ENCODE measurements at places on chromosomes 13 and 19. TPM values are rescaled to one million over a fixed set of nuclear protein-coding genes. Genes with fewer than 3 reads are reported as not detected.
A peak's percentile ranks its signal among the peaks of the same experiment; 100 is the strongest.

The FBN3 gene
- total RNA-seq, result not detected

The PSG11 gene
- not detected for total RNA-seq

The CBY2 gene
- not detected for total RNA-seq

The APOC1 gene
- total RNA-seq, result 12.3 TPM

The KMT2B gene
- total RNA-seq, result 11.5 TPM

The KCNN4 gene
- total RNA-seq, result 1.7 TPM

The PRKCG gene
- total RNA-seq, result not detected

The CNN1 gene
- 10.0 TPM for total RNA-seq

The DUS3L gene
- 132 TPM for total RNA-seq

The ZNF541 gene
- 0.47 TPM for total RNA-seq

The KLK14 gene
- total RNA-seq, result not detected

The TTC9B gene
- not detected for total RNA-seq

DNA sequence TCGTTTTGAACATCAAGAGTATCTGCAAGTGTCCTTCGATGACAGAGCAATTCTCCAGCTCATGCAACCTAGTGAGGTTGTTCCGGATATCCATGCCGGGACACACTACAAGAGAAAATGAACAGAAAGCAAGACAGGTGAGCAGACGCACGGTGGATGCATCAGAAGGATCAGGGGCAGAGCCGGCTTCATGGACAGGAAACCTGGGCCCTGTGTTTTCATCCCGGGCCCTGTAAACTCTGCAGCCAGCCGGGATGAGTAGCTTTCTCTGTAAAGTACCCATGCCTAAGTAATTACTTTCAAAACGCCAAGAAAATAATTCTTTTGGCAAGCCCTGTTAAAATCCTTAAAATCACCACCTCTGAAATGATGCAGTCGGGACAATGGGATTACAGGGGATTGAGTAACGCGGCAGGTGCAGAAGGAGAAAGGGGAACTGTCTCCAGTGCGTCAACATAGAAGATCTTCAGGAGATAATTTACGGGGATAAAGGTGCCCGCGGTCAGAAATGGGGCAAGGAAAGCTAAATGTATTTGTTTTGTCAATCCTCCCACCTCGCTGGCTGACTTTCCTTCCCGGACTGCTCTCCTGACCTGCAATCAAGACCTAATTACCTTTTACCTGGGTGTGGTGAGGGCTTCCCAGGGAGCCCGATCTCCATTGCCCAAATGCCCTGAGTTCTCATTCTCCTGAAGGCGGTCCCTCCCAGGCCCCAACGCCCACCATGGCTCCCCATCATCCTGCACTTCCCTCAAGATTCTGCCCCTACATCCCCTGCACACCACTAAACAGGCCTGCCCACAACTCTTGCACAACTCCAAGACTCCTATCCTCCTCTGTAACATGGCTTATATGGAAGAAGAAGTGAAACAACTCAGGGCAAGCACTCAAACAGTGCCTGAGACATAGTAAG lies 26.2 kb downstream of the INSR start:
- DNase-seq, result no peak

GRCh38 chr19:34319785-34320184 lies 45.2 kb upstream of the GPI start:
- DNase-seq, result no peak

DNA sequence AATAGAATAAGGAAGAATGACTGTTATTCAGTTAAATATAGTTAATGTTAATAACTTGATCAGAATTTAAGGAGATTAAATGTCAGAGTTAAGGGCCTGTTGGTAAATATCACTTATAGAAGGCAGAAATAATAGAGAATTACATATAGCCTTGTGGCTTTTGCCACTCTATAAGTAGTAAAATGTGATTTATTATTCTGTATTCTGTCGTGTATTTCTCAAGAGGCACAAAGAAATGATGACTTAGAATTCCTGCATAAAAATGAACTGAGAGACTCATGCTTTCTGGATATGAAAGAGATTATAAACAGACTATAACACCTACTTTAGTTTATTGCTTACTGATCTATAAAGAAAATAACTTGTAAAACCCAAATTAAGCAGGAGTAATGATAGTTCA lies 40.1 kb downstream of the GPC6 start:
- DNase-seq, result no peak

GRCh38 chr19:30878495-30878894 lies 470.7 kb downstream of the TSHZ3 start:
- DNase-seq, result no peak

DNA sequence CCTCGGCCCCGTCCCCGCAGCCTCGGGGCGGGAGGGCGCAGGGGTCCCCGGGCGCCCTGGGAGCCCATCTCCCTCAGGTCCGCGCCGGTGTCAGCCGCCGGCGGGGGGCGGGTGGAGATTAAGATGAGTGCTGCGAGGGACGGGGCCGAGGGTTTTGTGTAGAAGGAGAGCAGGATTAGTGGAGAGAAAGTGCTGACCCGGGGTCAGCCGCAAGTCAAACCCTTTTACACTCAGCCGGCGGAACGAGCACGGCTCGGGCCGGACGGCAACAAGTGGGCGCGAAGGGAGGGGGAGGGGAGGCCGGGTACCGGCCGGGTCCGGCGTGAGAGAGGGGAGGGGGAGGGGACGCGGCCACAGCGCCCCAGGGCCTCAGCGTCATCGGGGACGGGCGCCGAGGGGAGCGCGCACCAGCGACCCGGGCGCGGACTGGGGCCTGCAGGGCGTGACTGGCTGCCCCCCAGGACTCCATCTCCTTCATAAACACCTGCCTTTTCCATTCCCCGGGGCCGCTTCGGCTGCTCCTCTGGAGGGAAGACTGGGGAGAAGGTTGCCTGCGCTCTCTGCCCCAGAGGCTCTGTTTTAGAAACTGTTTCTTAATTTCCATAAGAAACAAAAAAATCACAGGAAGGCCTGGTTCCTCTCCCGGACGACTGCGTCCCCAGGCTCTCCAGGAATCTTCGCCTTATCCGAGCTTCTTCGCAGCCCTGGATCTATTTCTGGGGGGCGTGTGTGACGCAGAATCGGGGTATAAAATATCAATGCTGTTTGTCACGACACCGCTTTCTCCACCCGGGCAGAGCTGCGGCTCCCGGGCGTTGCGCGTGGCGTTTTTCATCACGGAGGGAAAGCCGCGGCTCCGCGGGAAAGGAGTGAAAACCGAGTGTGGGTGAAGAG lies 6.5 kb downstream of the SOX1 start:
- DNase-seq, result no peak

DNA sequence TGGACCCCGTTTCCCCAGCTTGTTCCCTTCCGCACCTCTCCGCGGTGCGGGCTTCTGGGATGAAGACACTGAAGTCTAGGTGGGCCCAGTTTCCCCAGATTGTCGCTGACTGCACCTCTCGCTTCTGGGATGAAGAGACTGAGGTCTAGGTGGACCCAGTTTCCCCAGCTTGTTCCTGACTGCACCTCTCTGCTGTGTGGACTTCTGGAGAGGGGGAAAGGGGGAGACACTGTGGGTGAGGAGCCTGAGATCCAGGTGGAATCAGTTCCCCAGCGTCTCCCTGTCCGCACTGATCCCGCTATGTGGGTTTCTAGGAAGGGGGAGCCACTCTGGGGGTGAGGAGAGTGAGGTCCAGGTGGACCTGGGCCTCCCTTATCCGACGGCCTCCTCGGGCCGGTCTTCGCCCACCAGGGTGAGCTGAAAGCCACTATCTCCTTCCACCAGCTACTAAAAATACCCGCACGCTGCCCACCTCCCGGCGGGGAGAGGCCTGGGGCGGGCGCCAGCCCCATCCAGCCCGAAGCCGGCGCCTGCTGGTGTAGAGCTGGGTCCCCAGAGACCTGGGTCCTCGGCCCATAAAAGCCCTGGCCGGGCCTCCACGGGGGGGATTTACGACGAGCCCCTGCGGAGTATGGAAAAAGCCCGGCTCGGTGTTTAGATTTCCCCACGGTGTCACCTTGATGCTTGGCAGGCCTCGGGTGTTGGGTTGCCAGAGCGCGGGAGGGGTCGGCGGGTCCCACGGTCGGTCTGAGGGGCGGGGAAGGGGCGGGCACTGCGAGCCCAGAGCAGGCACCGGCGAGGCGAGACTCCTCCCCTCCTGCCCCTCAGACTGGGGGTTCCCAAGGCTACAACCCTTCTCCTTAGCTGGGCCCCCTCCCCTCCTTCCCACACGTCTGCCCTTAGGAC lies 10.6 kb downstream of the FUT6 start:
- DNase-seq, result no peak

- DNase-seq, result no peak
Measured at GRCh38 chr19:10921910-10922637, 6.4 kb downstream of the YIPF2 start.

DNA sequence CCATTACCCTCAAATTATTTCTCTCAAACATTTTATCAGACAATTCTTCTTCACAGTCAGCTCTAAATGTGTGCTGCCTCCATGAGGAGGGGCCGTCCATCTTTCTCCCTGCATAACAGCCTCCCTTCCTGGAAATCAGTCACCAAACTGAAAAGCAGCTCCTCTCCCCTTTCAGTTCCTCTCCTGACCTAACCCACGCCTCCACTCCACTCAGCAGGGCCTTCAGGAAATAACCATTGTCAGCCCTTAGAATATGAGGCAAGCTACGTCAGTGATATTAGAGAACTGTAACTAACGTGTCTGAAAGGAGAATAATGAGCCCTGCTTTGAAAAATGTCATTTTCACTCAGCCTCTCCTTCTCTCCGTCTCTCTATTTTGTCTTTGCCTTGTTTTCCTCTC lies 116.2 kb downstream of the OLFM4 start:
- no peak for DNase-seq

DNA sequence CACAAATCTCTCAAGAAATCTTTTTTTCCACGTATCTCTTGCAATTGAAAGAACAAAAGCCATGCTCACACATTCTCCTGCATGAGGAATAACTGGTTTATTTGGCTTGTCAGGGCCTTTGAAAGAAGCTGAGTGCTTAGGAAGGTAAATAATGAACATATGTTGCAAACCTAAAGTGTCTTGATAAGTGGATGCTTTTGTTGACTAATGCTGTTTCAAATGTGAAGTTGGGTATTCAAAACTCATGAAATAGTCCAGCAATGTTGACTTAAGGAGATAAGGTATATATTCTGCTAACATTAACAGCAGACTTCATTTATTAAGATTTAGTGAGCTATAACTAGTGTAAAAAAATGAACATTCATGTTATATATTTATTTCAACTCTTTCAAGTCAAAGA lies 1792.7 kb upstream of the MIR17HG start:
- DNase-seq, result no peak

DNA sequence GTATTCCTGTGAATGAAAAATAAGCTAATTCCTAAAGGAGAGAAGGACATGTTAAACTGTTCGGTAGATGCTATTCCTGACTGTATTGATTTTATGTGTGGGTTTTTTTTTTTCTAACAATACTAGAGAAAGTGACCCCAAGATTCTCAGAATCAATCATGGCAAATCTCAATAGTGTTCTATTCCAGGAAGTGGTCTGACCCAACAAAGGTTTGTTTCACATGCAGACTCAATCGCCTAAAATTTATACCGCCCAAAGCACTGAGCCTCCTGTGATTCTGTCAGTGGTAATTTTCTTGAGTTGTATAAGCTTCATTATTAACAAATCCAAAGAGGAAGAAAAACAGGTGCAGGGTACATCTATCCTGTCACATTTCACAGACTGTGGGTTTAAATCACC lies 293.7 kb downstream of the SUCLA2 start:
- no peak for DNase-seq

DNA sequence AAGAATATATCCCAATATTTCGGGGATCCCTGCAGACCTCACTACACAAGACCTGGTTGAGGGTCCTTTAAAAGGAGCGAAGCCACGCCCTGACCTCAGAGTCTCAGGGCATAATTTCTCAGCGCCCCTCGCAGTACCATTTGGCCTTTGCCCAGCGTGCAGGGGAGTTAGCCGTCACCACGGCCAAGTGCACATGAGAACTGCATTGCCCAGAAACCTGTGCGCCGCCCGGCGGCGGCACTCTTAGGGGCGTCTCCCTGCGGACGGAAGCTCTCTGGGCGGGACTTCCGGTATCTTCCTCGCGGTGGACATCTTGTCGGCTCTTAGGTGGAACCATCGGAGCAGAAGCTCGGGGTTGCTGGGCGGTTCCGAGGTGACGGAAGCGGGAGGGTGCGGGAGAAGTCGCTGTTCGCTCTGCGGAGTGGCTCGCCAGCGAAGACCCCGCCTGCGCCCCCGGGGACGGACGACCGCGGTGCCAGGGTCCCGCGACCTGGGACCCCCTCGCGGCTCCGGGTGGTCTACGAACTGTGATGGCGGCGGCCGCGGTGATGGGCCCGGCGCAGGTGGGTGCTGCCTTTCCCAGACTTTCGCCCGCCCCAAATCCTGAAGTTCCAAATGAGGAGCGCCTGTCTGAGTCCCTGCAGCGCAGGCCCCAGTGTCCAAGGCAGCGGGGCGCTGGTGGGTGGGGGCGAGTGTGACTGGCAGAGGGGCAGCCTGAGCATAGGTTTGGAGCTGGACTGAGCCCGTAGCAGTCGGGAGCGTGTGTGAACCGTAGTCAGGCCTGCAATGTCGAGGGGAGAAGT lies at the start of gene ZNF134:
Gene ZNF134 (plus strand): TSS at position 302 of the 803 bp plus-strand sequence. CDS start 5,227 bp downstream, outside the sequence.
- peak; percentile 69 for DNase-seq

- peak; percentile 67 for DNase-seq
Measured at GRCh38 chr19:57888560-57889231, at the start of gene ZNF814. ZNF814 (minus strand) TSS chr19:57889037; CDS start chr19:57888802, 235 bp downstream.

- DNase-seq, result no peak
Measured at GRCh38 chr19:33286899-33287298, 15.4 kb downstream of the CEBPA start.

- DNase-seq, result no peak
Measured at GRCh38 chr13:44421853-44422525, 48.4 kb downstream of the SERP2 start.

GRCh38 chr19:33401683-33402420 lies 28.3 kb downstream of the CEBPG start:
- no peak for DNase-seq

- DNase-seq, result no peak
Measured at GRCh38 chr13:42260903-42261654, 10.9 kb upstream of the AKAP11 start.

DNA sequence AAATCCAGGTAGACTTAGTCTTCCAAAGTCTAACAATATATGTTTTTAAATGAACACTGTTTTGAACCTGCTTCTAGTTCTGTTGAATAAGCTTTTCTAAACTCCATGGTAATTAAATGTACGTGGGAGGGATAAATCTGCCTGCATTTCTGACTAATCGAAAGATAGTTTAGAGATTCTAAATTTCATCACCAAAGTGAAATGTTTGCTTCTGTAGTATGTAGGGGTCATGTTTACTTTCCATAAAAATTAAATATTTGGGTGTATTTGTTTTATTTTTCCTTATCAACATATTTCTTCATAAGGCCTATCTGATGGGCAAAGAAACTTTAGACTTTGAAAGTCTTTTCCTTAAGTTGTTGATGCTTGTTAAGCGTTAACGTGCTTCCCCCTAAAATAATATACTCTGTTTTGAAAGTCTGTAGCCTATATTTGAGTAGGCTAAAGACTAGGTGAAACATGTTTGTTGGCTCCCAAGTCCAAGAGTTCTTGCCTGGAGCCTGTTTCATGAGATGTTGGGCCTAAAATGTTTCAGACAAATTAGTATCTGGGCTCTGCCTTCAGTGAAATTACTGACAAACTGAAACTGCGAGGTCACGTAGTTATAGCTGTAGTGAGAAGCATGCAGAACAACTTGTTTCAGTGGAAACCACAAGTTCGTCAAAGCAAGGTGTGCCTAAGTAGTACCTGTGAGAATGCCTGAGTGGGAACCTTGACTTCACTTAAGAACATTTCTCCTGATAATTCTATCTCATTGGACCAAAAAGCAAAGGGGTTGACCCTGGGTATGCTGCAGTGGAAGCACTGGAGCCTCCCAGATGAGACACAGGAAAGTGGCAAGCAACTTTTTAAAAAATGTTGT lies 126.2 kb downstream of the LMO7 start:
- DNase-seq, result no peak

- DNase-seq, result no peak
Measured at GRCh38 chr19:20611866-20612265, 46.3 kb upstream of the ZNF737 start.

Measured in omental fat pad (tissue), 4 donors.